ENCODE measurements at places on chromosomes 7 and 10.

DNA sequence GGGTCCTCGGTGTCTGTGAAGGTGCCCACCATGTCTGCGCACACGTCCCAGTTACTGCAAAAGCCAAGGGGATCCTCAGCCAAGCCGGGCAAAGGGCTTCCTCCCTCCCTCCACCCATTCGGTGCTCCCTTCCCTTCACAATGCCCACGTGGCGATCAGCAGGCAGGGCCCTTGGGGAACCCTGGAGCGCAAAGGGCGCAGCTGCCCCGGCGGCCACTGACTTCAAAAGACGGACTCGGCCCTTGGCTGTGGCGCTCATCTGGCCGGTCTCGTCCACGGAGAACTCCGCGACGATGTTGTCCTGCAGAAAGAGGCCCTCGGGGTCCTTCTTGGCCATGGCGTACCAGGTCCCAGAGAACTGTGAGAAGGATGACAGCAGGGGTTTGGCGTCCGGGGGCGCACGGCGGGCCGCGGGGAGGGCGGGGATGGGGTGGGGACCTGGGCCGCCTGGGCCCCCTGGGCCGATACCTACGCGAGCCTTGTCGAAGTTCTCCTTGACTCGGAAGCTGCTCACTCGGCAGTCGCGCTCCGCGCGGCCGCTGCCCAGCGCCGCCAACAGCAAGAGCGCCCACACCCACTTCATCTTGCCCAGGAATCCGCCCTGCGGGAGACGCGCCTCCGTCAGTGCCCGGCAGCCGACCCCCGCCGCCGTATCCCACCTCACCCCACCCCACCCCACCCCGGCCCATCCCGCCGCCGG lies 439 bp downstream of the RBP4 start:
- DNase-seq: no peak

- DNase-seq: peak; percentile 15
These were observed 10.3 kb downstream of the SUN1 start for GRCh38 chr7:842431-843031.

DNA sequence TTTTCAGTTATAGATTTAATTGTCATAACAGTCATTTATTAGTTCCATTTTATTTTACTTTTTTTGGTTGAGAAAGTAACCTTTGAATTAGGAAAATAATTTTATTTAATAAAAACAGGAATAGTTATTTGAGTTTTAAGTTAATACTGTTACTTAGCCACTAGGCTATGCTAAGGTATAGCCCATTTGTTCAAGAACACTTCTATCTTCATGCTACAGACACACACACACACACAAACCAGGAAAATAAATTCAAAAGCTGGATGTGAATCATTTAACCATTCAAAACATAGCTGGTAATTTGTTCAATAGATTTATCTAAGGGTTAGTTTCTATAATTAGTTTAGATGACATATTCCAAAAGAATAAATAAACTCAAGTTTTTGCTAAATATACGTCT lies 148.4 kb downstream of the RNF133 start:
- DNase-seq: no peak

DNA sequence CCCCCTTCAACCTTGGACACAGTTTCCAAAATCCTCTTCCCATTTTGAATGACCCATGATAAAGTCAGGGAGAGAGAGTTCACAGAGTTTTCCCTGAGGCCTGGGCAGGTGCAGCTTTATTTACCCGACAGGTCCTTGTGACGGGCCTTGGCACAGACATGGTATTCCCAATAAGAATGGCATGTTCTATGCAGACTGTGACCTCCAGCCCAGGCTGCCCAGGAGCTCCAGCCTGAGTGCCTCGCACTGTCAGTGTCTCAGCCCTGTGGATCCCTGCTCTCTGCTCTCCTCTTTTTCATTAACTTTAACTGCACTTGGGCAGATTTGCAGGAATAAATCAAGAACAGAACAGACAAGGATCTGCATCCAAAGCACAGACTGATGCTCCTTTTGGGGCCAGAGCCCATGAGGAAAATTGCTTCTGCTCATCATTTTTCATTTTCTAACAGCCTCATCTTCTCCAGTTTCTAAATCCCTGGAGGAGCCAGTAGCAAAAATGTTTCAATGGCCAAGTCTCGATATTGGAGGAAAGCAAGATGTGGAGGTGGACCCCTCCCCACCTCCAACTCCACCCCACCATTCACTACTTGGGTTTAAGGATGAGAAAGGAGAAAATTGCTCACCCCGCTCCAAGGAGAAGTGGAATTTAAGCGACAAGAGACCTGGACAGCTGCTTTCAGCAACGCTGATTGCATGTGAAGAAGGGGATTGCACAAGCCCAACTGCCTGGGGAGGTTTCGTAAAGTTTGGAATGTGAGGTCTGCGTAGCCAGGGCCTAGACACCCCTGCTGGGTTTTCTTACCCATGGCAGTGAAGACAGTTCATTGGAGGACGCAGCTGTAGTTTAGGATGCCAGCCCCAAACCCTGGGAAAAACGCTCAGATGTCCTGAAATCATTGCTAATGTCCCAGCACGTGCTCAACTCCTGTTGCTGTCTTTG lies 225.9 kb downstream of the WDR11 start:
- no peak for DNase-seq

GRCh38 chr10:103847909-103848468 lies 7.4 kb downstream of the SH3PXD2A start:
- DNase-seq: peak; percentile 60

GRCh38 chr7:139538881-139539635 lies 15.6 kb downstream of the CLEC2L start:
- no peak for DNase-seq

DNA sequence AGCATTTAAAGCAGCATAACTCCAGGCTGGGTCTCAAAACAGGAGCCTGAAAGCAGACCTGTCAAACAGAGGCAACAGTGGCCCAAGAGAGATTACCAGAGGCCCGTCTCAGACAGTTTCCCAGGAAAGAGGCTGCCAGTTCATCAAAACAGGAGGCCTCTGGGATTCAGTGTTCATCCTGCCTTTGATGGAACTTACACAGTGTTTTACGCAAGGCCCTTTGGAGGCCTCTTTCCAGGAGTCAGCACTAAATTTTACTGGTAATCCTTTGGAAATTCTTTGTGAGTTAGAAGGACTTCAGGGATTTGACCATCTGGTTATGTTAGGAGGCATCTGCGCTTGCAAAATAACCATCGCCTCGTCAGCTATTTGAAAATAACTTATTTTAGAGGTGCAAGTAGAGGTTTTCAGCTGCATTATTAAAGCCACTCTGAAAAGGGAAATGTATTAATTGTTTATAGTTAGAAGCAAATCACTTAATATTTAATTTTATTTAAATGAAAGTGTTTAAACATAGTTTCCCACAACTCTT lies 501.2 kb upstream of the COBL start:
- DNase-seq: no peak

- DNase-seq: peak; percentile 87
These were observed at the start of gene COMTD1 for GRCh38 chr10:75235375-75236177. Gene COMTD1, minus strand, starts transcription at chr10:75235957. Its CDS starts 29 bp downstream, at chr10:75235928.

DNA sequence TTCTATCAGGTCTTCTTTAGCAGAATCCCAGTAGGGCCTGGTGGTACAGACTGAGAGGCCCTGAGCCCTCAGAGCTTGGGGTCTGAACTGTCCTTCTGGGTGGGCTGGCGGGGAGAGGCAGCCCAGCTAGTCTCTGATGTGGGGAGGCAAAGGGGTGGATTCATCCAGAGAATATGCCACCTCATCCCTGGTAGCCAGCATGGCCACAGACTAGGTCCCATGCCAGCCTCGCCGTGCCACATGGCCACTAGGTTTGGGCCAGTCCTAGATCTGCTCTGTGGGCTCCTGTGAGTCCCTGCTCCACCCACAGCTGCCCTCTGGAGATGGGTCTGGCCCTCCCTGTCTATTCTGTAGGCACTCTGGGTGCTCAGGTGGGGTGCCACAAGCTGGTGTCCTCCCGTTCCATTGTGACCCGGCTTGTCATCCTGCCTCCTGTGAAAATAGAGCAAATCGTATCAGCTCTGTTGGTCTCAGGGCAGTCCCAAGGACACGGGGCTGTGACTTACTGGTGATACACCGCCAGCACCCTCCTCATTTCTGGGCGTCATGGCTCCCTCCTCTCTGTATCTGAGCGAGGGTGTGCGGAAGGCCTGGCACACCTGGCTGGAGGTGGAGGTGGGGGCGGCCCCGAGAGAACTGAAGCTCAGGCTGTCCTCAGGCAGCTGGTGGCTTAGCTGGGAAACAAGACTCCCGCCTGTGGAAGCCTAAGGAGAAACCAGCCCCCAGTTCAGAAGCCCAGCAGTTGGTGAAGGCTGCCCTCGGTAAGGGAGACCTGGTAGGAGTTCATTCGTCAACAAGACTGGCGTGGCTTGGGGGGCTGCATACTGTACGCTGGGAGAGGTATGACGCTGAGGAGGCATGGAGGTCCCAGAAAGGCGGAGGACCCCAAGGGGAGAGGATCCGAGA lies 33.3 kb downstream of the UNC5B start:
- DNase-seq: no peak

- peak; percentile 48 for DNase-seq
These were observed 115.2 kb downstream of the ZFAND4 start for GRCh38 chr10:45557275-45557905.

GRCh38 chr7:7370076-7370475 lies 165.6 kb downstream of the COL28A1 start:
- DNase-seq: no peak

- no peak for DNase-seq
These were observed 38.5 kb downstream of the MTURN start for GRCh38 chr7:30173058-30173897.

- no peak for DNase-seq
These were observed 37.4 kb downstream of the GRID1 start for GRCh38 chr10:86329093-86329710.

- DNase-seq: no peak
These were observed 209.8 kb upstream of the RHOBTB1 start for GRCh38 chr10:61153771-61154170.

DNA sequence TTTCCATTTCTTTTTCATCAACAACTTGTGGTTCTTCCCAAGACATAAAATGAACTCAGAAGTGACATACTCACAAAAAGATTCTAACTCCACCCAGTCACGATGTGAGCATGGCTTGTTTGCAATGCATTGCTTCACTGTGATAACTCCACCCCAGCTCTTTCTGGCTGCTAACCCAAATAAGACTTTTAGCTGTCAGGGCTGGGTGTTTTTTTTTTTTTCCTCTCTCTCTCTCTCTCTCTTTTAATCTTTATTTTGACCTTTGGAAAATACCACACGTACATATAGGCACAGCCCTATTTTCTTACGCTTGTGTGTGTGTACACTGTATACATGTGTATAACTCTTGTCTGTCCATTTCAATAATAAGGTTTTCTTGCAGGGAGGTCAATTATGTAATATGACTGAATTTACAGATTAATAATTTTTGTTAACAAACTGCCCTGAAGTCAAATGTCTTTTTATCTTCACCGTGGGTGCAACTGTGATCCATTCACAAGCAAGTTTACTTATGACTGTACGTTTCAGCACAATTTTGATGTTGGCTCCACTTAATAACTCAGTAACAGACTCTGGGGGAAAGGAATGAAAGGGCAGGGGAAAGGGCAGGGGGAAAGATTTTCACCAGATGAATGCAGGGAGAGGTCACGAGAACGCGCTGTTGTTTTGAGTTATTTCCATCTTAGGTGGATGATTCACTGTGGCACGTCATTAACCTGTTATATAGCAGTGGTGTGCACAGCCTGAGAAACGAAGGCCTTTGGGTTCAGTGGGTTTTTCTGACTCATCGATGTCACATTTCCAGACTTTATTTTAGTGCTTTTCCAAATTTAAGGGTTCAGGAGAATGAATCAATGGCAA lies 49.1 kb downstream of the APBB1IP start:
- no peak for DNase-seq
